ENCODE measurements at places on chromosomes 1 and 21. TPM values are rescaled to one million over a fixed set of nuclear protein-coding genes. Genes with fewer than 3 reads are reported as not detected.

- no peak for DNase-seq
These were observed 157.4 kb downstream of the DNM3 start for GRCh38 chr1:171998711-171999110.

GRCh38 chr1:54428837-54429518 is 22.8 kb upstream of the SSBP3 start:
- no peak for DNase-seq

DNA sequence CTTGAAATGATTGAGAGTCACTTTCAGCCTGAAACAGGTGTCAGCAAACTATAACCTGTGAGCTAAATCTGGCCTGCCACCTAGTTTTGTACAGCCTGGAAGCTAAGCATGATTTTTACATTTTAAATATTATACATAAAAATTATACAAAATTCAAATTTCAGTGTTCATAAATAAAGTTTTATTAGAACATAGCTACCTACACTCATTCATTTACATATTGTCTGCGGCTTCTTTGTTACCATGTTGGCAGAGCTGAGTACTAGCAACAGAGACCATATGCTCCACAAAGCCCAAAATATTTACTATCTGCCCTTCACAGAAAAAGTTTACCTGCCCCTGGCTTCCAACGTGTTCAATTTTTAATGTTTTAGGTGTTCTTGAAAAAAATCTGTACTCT is 8.0 kb upstream of the C1orf162 start:
- DNase-seq, result no peak

- peak; percentile 40 for DNase-seq
These were observed 64.0 kb downstream of the ZBTB17 start for GRCh38 chr1:15911927-15912326.

Gene TMEM269
- total RNA-seq, result 2.6 TPM

- DNase-seq, result peak; percentile 14
These were observed 119.6 kb downstream of the ADGRL2 start for GRCh38 chr1:81920245-81920740.

- no peak for DNase-seq
These were observed 10.8 kb upstream of the PTPRC start for GRCh38 chr1:198628067-198628455.

DNA sequence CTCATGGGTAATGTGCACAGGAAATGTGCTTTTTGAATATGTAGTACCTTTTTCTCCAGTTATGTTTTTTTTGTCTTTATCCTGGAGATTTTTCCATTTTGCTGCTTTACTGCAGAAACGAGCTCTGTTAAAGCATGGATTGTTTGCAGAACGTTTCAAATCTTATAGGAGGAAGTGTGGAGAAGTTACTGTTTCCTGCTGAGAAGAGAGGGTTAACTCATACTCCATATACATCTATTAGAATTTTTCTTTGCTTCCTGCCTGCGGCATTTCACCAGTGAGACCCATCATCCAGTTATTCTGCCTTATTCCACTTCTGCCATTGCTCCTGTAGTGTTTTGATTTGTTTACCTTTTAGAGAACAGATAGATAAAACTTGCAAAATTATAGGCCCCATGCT is 2.0 kb downstream of the RPRD2 start:
- no peak for DNase-seq

- no peak for DNase-seq
These were observed 6.2 kb downstream of the PAX7 start for GRCh38 chr1:18636596-18637508.

Gene SAMSN1
- 2.0 TPM for total RNA-seq

Gene ZNF644
- 84.9 TPM for total RNA-seq

- DNase-seq, result no peak
These were observed 231.7 kb upstream of the B3GALT2 start for GRCh38 chr1:193417945-193418744.

Gene POU3F1
- total RNA-seq, result not detected

Data from thyroid gland (tissue), 4 donors.